ENCODE measurements at places on chromosomes 2 and 18.

GRCh38 chr18:13185675-13186198 is 32.8 kb upstream of the LDLRAD4 start:
- no peak for DNase-seq

DNA sequence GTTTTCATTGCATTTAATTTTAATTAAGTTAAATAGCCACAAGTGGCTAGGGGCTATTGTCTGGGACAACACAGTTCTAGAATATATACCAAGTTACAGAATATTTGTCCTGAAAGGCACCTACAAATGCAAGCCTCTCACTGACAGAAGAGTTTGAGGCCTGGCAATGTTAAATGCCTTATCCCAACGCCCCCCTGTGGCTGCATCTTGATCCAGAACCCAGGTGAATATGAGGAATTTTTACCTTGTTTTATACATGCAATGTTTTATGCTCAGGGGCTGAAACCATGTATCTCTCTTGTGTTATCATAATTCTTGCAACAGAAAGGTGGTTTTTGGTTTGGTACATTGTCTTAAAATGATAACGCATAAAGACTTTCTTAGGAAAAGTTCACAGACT is 71.8 kb upstream of the SEC11C start:
- no peak for DNase-seq

DNA sequence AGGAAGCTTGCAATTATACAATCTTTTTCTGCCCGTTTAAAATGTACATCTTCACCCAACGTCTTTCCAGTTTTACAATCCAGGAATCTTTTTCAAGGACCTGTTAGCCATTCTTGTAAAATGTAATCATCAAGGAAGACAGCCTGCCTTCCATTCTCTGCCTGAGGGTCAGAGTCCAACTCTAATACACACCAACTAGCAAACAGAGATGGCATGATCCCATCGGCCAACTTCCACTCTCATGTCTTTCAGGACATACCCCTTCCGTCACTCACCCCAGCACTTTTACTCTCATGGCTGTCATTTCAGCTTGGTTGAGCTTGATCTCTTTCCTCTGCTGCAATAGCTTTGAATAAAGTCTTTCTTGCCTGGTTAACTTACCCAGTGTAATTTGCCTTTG is 172.5 kb upstream of the NETO1 start:
- DNase-seq = no peak

- no peak for DNase-seq
Measured at GRCh38 chr18:62833494-62833893, 118.2 kb downstream of the PHLPP1 start.

- DNase-seq = no peak
Measured at GRCh38 chr2:133862400-133862977, 294.2 kb upstream of the NCKAP5 start.

DNA sequence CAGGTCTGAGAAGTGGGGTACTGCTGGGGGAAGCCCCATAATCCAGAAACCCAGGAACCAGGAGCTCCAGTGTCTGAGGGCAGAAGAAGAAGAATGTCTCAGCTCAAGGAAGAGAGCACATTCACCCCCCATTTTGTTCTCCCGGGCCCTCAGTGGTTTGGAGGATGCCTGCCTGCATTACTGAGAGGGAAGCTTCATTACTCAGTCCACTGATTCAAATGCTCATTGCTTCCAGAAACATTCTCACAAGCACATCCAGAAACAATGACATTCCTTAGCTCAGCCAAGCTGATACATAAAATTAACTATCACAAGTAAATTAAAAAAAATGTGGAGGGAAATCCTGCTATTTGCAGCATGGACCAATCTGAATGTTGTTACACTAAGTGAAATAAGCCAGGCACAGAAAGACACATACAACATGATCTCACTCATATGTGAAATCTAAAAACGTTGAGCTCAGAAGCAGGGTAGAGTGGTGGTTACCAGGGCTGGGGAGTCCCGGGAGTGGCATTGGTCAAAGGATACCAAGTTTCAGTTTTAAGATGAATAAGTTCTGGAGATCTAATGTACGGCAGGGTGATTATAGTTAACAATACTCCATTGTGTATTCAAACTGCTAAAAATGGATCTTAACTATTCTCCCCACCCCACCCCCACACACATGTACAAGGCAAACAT is 459.3 kb downstream of the GALR1 start:
- no peak for DNase-seq
